ENCODE measurements at places on chromosomes 2 and 18.

DNA sequence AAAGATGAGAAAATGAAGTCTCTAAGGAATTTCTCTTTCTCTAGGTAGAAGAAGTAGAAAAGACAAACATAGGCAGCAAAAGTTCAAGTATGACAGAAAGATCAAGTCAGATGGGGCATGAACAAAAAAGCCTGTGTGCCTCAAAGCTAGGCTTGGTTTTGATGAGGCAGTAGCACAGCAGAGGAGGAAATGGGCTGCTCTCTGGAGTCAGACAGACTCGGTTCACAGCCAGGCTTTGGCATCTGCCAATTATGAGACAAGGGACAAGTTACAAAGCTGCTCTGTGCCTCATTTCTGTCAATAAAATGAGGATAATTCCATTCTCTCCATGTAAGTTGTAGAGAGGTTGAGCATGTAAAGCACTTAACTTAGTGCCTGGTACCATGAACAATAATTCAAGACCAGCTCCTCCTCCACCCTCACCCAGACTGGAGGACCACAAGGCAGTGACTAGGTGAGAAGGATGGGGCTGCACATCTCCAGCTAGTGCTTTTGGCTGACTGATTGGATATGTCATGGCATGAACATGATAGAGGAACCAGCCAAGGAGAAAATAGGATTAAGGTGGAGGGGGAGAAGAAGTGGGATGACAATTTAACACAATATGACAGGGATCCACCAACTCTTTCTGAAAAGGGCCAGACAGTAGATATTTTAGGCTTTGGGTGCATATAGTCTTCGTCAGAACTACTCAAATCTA lies 84.6 kb downstream of the TMEM163 start:
- no peak for DNase-seq

GRCh38 chr2:120631724-120632123 lies 103.9 kb upstream of the GLI2 start:
- no peak for DNase-seq

- DNase-seq = no peak
Measured at GRCh38 chr2:101644842-101645383, 52.6 kb upstream of the MAP4K4 start.

DNA sequence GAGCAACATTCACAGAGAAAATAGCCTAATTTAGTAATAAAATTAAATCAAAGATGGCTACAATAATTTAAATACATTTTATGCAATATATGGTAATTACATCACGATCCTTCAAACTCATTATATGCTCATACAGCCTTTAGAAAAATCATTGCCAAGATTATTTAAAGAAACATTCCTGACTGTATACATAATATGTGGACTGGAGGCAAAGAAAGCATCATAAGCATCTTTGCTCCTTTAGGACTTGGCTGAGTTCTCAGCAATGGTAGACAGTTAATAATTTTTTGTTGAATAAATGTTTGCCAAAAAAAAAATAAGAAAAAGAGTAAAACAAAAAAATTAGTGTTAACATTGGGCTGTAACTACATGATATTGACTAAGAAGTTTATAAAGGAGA lies 26.9 kb downstream of the NCKAP5 start:
- no peak for DNase-seq

DNA sequence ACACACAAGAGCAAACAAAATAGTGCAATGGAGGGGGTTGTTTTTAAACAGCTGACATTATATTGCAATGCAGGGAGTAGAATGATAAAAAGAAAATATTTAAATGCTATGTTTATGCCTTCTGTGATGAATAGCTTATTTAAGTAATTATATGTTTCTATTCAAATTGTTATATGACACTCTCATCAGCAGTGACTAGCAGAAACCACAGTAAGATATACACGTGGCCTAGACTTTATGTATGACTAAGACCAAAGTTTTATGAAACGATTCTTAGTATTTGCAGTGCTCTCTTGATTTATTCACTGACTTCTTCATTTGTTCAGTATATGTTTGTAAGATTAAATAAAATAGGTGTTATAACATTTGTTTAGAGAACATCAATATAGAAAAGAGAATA lies 26.1 kb upstream of the C1D start:
- DNase-seq = no peak

DNA sequence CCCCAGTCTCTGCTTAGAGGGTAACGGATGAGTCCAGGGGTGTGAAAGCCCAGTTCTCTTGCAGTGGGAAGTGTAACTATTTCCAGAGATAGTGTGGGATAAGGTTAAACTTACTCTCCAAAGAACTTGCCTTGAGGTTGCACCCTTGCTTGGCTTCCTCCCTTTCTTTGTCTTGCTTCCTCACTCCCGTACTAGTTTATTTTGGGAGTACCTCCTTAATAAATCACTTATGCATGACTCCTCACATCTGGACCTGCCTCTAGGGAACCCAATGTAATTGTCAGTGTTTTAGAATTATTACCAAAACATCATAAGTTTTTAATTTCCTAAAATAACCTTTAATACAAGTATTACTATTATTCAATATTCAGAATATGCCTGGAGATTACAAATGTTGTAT lies 35.2 kb downstream of the CPO start:
- no peak for DNase-seq

DNA sequence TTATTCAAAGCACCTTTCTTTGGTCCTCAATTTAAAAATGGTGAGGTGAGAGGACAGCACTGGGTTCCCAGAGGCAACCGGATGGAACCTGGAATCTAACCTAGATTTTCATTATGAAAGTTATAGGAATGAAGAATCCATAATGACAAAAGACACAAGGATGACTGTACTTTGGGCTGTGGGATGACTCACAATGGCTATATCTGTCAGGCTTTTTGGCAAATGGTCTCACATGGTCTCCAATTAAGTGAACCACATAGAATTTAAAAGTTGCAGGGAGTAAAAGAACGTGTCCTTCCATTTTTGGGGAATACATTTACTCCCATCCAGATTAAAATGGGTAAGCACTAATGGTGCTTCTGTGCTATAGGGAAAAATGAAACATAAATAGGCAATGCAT lies 31.8 kb upstream of the LYPD1 start:
- no peak for DNase-seq

DNA sequence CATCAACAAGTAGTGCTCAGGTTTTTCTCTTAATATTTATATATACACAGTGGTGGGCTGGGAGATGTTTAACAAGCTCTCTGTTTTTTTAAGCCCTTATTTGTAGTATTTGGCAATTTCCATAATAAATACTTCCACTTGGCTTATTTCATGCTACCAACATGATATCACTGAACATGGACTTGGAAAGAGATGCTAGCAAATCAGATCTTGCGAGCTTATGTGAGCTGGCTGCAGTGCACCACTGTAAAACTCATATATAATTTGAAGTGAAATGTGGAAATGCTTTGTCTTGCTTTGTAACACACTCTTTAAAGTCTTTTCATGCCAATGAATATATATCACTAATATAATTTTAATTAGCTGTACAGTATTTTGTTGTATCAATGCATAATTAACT lies 155.7 kb downstream of the ALK start:
- DNase-seq = no peak

- no peak for DNase-seq
Measured at GRCh38 chr2:122543815-122544214, 788.4 kb downstream of the TSN start.

DNA sequence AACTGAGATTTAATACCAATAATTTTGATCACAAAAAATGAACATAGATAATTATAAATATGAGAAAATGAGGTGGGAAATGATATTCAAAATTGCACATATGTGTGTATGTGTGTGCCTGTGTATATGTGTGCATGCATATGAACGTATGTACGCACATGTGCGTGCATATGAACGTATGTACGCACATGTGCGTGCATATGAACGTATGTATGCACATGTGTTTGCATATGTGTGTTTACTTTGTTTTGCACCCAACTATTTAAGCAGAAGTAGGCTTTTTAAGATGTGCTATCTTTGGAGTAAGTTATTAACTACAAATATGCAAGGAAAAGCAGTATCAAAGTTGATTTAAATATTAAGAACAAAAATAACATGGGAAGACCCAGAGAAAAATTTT lies 484.3 kb downstream of the EPHA4 start:
- no peak for DNase-seq

GRCh38 chr2:134201533-134201932 lies 52.3 kb upstream of the MGAT5 start:
- DNase-seq = no peak

GRCh38 chr2:1494257-1494656 lies 81.0 kb downstream of the TPO start:
- no peak for DNase-seq

GRCh38 chr18:13217971-13218367 lies 591 bp upstream of the LDLRAD4 start:
- peak; percentile 67 for DNase-seq

DNA sequence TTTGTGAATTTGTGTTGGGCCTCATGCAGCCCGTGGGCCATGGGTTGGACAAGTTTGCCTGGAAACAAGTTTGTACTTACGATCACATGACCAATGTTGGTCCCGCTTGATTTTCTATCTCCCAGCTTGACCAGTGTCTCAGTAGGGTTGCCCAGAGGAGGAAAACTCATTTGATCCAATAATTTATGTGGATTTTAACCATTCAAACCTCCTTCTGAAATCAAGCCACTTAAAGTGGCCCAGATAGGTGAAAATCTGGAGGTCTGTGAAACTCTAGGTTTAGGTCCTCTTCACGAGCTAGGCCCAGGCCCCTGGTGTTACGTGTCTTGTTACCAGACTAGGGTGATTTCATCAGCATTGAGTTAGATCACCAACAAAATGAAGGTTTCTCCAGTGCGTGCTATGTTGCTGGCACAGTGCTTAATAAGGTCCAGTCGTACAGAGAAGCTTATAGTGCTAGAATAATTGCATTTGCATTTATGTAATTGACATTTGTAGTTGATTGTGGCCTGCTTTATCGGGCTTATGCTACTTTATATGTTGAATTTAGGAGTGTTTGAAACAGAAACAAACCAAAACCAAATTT lies 4.4 kb downstream of the ACTR2 start:
- DNase-seq = no peak

DNA sequence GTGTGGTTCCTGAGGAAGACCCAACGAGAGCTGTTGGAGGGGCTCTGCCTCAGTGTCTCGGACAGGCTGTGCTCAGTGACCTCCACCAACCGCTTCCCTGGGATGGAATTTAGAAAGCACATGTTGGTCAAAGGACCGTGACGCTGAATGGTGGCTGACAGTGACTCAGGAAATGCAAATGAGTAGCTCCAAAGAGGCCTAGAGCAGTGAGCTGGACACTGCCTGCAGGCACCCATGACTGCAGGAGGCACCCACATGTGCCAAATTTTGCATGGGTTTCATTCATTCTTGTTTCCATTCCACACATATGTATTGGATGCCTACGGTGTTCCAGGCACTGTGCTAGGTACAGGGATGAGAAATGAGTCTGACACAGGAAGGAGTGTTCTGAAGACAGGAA lies 46.4 kb downstream of the ACKR3 start:
- DNase-seq = no peak

- DNase-seq = no peak
Measured at GRCh38 chr2:69090820-69091219, 77.8 kb downstream of the ANTXR1 start.

DNA sequence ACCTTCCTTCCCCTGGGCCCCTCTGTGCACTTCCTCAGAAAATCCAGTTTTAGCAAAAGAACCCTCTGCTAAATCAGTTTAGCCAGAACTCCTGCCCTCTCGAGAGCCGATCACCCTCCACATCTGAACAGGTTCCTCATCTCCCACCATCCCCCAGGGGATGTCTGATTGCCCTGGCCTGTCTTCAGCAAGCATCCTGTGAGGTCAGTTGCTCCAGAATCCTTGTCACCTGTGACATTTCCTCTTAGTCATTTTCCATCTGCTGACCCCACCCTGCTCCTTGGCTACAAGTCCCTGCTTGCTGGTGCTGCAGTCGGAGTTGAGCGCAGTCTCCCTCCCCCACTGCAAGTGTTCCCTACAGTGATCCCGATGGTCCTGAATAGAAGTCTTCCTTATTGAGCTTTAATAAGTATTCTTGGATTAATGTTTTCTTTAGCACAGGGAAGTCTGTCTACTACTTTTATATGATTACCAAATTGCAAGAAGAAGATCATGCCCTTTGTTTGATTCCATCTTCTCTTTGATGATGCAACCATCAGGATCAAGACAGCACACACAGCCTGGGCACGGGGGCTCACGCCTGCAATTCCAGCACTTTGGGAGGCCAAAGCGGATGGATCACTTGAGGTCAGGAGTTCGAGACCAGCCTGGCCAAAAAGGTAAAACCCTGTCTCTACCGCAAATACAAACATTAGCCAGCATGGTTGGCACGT lies 30.9 kb upstream of the UBE2F start:
- DNase-seq = no peak

DNA sequence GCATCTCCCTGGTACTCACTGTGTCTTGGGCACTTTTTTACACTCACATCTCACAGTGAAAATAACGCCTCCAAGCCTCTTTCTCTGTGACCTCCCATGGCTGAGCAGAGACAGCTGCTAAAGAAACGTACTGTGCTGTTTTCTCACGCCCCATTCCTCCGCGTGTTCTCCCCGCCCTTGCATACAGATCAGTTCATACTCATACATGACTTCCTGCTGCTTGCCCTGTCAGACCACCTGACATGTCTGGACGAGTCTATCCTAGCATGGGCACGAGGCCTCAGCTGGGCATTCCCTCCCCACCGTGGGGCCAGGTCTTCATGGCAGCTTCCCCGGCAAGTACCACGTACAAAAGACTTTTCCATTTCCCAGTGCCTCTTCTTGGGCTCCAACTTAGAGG lies 21.2 kb upstream of the IL1A start:
- no peak for DNase-seq

GRCh38 chr2:53247956-53248735 lies 519.5 kb upstream of the CHAC2 start:
- no peak for DNase-seq

- peak; percentile 78 for DNase-seq
Measured at GRCh38 chr2:29430382-29431112, 315.3 kb downstream of the CLIP4 start.

DNA sequence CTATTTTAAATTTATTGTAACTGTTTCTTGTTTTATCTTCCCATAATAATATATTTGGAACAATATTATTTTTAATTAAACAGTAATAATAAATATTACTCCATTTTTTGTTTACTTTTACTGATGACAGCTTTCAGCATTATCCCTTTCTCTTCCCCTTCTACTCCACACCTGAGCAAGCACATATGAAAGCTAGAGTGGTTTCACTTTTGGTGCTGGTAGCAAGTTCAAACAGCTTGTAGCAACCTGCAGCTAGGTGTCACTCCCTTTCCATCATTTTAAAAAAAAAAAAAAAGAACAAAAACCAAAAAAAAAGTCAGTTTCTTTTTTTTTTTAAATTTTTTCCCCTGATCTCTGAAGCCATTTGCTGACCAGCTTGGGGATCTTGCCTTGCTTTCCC lies 801.8 kb downstream of the CCDC85A start:
- no peak for DNase-seq

GRCh38 chr2:214730800-214731407 lies 78.6 kb downstream of the BARD1 start:
- peak; percentile 52 for DNase-seq

DNA sequence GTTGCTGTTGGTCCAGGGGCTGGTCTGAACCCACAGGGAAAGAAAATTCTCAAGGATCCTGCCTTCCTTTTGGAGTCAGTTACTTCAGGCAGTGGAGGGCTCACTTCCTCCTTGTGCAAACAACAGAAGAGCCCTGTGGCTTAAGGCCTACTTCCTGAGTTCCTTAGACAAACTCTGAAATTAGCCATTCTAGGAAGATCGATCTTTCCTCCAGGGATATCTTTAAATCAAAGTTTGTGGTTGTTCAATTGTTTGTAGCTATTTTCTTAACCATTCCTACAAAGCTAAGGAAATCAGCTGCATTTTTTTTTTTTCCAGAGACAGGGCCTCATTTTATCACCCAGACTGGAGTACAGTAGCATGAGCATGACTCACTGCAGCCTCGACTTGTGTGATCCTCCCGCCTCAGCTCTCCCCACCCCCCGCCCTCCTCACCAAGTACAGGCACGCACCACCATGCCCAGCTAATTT lies 156.0 kb downstream of the TANC1 start:
- no peak for DNase-seq
